ENCODE measurements at places on chromosomes 13 and 19.

DNA sequence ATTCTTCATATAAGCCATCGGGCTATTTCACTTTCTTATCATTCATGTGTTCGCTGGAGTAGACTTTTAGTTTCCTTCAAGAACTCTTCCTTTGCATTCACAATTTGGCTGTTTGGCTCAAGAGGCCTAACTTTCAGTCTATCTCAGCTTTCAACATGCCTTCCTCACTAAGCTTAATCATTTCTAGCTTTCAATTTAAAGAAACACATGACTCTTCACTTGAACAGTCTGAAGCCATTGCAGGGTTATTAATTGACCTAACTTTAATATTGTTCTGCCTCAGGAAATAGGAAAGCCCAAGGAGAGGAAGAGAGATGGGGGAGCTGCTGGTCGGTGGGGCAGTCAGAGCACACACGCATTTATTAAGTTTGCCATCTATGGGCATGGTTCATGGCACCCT, 158.1 kb downstream of the SUCLA2 start:
- no peak for DNase-seq

DNA sequence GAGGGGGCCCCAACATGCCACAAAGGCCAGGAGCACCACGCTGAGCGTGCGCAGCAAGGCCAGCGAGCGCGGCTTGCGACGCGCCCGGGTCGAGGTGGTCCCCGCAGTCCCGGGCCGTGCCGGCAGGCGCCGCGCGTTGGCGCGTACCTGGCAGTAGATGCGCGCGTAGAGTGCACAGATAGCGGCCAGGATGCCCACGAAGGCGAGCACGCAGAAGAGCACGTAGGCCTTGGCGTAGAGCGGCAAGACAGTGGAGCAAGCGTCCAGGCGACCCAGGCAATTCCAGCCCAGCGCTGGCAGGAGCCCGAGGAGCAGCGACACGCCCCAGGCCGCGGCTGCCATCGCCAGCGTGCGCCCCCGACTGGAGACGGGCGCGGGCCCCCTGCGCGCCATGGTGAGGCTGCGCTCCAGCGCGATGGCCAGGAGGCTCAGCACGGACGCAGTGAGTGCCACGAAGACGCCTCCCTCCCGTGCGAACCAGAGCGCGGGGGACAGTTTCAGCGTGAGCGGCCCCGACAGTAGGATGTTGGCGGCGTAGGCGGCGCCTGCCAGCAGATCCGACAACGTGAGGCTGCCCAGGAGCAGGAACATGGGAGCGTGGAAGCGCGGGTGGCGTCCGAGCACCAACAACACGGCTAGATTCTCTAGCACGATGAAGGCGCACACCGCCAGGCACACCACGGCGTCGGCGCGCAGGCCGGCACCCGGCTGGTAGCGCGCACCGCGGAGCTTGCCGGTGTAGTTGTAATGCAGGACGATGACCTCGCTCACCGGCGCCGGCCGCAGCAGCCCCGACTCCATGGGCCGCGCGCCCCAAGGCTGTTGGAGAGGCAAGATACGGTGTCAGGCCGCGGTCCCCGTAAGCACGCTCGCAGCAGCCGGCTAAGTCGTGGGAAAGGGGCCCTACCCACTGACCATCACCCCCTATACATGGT, 2.8 kb downstream of the S1PR5 start:
- no peak for DNase-seq

DNA sequence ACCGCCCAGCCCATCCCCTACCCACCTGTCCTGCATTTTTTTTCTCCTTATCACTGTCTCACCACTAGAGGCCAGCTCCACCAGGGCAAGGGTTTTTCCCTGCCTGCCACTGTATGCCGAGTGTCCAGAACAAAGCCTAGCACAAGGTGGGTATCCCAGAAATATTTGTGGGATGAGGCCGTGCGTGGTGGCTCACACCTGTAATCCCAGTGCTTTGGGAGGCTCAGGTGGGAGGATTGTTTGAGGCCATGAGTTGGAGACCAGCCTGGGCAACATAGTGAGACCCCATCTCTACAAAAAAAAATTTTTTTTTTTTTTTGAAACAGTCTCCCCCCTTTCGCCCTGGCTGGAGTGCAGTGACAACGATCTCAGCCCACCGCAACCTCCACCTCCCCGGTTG, 2.9 kb upstream of the MRI1 start:
- DNase-seq, result no peak

GRCh38 chr19:43820098-43820883, 6.8 kb upstream of the ZNF283 start:
- DNase-seq, result peak; percentile 34

All from GM03348 (cell line).